A549 treated with CORT108297 at 1 μM for 4 hours (cell line): ENCODE measurements at places on chromosomes 3 and 15. TPM values are rescaled to one million over a fixed set of nuclear protein-coding genes. Genes with fewer than 3 reads are reported as not detected.

Gene MORC1
- total RNA-seq, result not detected in 5 replicates

Gene FBXW12
- total RNA-seq, result not detected in 5 replicates

Gene ATP13A4
- 0.06 TPM in 1 of 5 replicates, not detected in the others for total RNA-seq

Gene RHOA
- 451 to 557 TPM (median 457 TPM) in 5 replicates for total RNA-seq

Gene BOC
- total RNA-seq, result 4.8 to 7.7 TPM (median 7.0 TPM) in 5 replicates

Gene CFAP91
- 0.22 to 0.56 TPM (median 0.23 TPM) in 5 replicates for total RNA-seq
